ENCODE measurements at places on chromosomes 7 and 10.

- no peak for DNase-seq
Observed at GRCh38 chr7:15905251-15906040, 219.0 kb upstream of the MEOX2 start.

DNA sequence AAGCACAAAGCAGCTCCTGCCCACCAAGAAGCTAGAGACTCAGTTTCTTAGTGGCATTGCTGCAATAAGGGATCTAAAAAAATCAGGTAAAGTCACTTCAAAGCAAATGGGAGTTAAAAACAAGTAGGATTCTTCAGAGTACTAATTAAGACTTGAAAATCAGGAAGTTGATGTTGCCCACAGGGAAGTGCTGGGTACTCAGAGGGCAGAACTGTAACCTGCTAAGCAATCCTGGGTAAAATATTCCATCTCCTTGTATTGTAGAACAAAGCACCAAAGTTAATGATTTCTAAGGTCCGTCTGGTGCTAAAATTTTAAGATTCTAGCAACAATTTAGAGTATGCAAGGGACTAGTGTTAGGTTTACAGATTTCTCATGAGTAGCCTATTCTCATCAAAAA is 8.3 kb downstream of the PEX1 start:
- no peak for DNase-seq

DNA sequence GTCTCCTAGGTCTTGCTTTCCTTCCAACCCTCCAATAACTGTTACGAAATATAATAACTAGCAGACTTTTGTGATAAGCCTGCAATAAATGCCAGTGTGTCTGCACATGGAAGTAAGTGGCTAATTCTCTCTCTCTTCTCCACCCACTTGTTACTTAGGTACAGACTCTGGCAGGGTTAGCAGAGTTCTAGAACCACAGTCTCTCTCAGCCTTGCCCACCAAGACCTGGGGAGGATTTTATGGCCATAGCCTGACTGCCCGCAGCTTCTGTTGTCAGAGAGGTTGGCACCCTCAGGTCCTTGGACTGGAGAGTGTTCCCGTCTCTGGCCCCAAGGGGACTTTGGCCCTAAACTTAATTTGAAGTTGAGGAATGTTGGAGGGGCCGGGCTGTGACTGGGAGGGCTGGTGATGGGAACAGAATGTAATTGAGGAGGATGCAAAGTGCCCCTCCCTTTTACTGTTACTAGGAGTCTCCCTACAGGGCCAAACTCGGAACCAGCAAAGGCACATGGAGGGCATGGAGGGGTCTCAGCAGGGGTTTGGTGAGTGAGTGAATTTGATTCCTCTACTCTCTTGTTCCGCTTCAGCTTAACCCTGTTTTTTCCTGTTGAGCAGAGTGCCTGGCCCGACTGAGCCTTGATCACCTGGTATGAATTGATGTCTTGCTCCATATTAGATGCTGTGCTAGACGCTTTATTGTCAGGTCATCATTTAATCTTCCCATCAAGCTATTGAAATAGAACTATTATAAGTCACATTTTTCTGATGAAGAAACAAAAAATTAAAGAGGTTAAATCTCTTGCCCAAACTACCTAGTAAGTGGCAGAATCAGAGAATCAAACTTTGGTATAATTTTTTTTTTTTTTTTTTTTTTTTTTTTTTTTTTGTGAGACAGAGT is 37.0 kb upstream of the LCOR start:
- DNase-seq = no peak

GRCh38 chr7:36151921-36152755 is 916 bp upstream of the EEPD1 start:
- no peak for DNase-seq

- no peak for DNase-seq
Observed at GRCh38 chr7:76372984-76373833, 14.4 kb upstream of the YWHAG start.

- DNase-seq = no peak
Observed at GRCh38 chr10:50874723-50875122, 10.7 kb downstream of the A1CF start.

- DNase-seq = no peak
Observed at GRCh38 chr10:73501651-73502050, 5.8 kb upstream of the PPP3CB start.

GRCh38 chr7:516216-516605 is 3.4 kb downstream of the PDGFA start:
- DNase-seq = no peak

DNA sequence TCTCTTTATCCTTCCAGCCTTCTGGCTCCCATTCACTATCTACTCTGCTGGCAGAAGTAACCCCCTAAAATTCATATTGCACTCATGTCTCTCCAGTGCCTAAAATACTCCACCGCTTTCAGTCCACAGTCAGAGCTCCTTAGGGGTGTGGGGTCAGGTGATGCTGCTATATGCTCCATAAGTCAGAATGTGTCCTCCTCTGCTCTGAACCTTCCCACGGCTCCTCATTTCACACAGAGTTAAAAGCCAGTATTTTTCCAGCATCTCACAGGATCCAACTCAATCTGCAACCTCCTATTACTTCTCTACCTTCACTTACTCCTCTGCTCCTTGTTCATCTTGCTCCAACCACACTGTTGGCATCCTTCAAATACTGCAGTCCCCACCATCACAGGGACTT is 31.1 kb upstream of the CHCHD3 start:
- DNase-seq = no peak

- DNase-seq = no peak
Observed at GRCh38 chr7:137990251-137990941, 11.5 kb downstream of the CREB3L2 start.

DNA sequence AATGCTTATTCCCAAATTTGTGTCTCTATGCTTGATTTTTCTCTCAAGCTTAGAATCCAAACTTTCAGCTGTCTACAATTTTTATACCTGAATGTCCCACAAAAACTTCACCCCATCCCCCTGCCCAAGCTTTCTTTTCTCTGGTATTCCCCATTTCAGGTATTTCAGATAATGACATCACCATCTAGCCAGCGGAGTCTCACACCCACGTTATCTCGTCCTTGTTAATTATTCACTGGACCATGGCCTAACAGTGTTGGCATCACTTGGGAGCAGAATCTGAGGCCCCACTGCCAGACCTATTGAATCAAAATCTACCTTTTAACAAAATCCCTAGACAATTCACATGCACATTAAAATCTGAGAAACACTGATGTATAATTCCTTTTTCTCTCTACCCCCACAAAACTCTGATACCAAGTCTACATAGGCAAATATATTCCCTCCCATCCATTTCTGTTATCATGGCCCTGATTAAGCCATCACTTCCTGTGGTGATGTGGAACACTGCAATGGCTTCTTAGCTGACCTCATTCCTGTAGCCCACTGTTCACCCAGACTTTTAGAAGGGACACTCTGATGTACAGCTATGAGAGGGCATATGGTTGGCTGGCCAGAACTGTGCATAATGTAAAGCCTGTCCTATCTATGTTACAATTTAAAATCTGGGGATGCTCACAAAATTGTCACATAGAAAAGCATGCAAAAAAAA is 31.4 kb downstream of the ZNF438 start:
- no peak for DNase-seq

DNA sequence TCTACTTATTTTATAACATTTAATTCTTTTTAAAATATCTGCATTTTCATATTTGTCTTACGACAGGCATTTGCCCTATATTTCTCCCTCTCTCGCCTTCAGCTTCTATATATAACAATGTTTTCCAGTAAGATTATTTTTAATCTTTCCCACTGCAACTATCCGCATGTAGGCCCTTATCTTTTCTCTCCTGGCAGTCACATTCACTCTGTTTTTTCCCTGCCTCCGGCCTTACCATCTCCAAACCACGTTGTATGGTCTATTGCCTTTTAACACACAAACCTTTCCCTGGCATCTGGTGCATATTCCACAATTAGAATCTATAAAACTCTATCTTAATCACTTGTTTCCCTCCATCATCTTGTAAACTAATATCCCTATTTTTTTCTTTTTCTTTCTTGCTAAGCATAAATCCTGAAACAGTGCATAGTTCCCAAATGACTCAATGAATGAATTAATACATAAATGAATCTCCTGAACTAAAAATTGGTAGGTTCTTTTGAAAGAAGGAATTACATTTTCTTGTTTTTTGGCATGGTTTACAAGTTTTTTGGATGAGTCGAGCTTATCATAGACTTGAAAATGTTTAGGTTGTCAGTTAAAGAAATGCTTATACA is 173.2 kb downstream of the SEMA3A start:
- no peak for DNase-seq

DNA sequence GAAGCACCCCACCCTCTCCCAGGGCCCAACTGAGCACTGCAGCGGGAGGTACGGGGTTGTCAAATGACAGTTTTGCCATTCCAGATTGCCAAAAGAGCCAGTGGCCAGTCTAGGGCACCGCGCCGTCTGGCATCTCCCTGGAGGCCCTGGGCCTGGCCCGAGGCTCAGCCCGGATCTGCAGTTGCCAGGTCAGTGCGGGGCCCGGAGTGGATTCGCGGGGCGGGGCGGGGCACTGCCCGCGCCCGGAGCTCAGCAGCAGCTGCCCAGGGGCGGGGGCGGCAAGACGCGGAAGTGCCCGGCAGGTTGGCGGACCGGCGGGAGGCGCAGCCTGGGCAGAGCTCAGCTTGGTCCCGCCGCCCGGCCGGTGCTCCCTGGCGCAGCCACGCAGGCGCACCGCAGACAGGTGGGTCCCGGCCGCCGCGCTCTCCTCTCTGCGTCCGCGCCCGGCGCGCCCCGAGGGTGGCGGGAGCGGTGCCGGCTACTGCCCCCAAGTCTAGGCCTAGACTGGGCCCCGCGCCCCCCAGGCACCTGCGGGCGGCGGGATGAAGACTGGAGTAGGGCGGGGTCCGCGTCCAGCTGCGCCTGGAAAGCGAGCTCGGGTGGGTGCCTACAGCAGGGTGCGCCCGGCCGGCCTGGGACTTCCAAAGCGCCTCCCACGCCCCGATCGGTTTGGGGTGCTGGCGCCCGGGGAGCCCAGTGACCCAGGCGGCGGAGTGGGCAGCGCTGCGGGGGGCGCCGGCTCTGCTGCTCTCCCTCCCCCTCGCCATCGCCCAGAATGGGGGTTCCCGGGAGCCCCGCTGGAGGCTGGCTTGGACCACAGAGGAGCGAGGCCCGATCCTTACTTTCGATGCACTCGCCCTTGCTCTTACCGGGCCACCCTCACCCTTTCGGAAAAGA is at the start of gene IRF5:
TSS of gene IRF5 (plus strand) at position 281 of the 897 bp plus-strand sequence. CDS start 4,155 bp downstream, outside the sequence.
- no peak for DNase-seq

DNA sequence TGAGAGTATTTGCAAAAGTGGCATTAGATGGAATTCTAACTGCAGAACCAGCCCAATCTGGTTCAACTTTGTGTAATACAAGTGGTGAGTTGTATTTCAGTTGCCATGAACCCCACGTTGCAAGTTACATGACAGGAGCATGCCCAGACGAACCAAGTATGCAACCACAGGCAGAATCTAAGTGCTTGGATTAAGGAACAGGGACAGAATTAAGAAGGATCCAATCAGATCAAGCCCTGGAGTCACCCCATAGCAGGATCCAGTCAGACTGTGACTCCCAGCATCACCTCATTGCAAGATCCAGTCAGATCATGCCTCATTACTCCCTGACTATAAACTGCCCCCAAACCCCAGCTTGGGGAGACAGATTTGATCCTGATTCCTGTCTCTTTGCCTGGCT is 388.7 kb upstream of the NRP1 start:
- no peak for DNase-seq

DNA sequence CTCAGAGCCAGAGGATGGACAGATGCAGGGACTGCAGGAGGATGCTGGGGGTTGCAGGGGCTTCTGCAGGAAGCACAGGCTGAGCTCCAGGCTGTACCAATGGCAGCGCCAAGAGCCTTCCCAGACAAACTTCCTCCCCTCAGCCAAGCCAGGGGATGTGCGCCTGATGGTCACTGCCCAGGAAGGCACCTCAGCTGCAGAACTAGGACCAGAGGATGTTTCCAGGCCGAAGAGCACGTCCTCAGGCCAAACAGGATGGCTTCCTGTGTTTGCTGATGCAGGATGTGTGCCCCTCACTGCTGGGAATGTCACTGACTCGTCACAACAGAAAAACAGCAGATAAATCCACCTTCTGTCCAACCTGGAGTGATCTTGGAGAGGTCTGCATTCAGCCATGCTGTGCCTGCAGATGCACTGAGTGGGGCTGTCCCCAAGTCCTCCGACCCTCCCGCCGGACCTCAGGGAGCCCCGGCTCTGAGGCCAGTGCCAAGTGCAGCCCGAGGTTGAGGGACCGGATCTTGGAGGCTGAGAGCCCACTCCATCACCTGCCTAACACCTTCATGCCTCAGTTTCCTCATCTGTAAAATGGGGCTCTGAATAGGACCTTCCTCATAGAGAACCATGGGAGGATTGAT is 152.5 kb upstream of the CHST15 start:
- DNase-seq = no peak

DNA sequence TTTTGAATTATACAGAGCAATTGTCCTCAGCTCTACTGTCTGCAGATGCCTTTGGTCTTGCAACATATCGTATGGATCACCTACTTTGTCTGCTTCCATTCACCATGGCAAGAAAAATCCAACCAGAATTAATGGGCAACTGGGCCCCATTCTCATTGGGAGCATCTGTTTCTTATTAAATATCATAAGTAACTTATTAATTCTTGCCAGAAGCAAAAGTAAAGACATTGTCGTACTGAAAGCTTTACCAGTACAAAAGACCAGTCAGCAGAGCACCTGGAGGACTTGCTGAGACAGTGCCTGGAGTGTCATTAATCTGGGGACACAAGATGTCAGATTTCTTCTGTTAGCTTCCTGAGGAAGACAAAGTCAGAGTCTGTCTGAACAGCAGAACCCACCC is 404.5 kb downstream of the INHBA start:
- no peak for DNase-seq

GRCh38 chr10:98577578-98577977 is 130.8 kb upstream of the HPS1 start:
- DNase-seq = no peak

DNA sequence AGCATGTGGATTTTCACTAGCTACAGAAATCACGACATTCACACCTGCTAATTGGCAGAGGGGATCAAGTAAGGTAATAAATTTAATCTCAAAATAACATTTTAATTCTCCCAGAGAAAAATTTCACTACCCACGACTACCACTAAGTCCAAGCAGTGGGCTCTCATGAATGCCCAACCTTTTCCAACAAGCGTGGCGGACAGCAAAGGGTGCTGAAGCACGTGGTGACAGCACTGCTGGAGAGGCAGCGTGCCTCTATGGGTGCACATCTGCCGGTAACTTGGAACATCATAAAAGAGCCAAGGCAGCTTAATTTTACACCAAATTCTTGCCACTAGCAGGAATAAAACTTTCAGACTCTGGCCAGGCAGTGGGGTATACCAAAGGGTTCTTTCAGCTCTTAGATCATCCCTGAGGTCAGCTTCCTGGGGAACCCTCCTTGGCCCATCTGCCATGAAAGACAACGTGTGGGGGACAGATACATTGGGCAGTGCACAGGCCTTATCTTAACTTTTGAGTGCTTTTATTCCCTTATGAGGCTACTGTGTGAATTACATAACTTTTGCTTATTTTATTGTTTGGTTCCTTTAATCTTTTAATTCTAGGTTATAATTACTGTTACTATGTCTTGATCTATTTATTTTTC is 206.7 kb upstream of the KCTD7 start:
- no peak for DNase-seq
